Hematopoietic multipotent progenitor cell treated with erythropoietin and hydrocortisone succinate and interleukin-3 and kit ligand, for 6 days (in vitro differentiated cells): ENCODE measurements at places on chromosomes 2 and 18.

GRCh38 chr2:230296917-230297316, 30.1 kb upstream of the SP140L start:
- no peak for DNase-seq

DNA sequence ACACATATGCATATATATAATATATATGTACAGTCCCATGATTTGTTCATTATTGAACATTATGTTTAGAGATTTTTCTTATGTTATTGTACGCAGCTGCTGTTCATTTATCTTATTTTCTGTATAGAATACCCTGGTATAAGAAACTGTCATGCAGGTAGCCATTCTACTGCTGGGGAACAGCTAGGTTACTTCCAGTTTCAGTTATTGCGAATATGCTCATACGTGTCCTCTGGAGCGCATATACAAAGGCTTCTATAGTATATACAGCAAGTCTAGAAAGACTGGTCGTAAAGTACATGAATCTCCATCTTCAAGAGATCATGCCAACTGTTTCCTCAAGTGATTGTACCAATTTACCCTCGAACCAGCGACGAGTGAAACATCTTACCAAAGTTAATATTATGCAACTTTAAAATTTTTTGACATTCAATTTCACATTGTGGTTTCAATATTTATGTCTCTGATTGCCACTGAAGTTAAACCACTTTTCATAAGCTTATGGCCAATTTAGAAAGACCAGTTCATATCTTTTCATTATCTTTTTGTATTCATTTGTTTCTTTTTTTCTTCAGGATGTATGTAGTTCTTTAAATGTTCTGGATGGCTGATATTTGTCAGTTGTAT, 53.5 kb downstream of the RDH14 start:
- DNase-seq = peak; percentile 29

DNA sequence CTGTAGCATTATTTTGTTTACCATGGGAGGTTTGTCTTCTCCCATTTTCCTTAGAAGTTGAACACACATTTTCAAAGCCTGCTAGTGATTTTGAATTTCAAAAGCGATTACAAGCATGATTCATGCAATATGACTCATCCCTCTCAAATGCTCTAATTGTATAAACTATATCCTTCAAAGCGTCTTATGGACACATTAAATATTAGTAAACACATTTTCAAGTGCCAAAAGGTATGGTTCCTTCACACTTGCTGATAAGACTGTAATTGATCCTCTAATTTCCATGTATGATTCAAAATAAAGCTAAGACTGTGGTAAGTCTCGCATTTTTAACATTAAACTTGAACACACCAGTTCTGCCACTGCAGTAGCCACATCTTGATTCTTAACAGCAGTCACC, 512.9 kb downstream of the LRRTM4 start:
- DNase-seq = no peak

DNA sequence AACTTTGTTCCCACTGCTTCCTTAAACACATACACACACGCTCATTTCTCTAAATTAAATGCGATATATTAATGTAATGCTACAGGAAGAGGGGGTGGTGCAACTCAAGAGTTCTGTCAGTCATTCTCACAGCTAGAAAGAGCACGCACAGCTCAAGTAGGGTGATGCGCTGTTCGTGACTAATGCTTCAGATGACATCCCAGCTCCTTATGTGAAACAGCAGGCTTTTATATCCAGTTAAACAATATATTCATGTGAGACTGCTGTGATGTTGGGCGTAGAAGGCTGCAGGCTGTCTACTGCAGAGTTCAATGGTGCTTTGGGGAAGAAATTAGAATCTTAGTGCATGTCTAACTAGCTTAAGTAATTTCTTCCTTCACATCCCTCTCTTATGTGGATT, 912.6 kb upstream of the FSHR start:
- DNase-seq = no peak

- DNase-seq = no peak
These were observed 730.9 kb upstream of the ID2 start for GRCh38 chr2:7951001-7951400.

DNA sequence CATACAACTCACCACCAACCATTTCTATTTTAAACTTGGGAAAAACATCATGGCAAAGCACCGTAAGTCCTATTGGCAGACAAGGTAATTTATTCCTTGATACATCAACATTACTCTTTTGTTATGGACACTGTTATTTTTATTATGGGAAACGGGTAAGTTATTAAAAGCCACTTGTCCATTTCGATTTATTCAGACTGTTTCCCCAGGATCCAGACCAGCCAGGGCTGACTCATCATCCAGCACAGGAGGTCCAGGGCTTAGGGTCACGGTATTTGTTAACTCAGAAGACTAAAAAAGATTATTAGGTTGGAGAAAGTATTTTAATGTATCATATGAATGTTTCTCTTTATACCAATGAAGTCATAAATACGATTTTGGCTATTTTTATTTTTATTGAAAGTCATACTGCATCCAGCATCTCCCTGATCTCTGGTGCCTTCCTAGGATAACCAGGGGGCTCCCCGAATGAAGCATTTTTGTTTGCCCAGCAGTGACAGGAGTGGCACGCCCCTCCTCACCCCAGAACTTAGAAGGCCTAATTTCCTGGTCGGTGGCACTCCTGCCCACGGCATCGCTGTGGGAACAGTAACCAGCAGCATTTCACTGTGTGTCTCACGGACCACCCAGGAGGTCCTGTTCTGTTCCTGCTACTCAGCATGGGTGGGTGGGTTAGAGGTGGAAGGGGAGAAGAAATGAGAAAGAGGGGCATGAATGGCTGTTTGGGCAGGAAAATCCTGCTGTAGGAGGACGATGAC, 446.1 kb downstream of the EIPR1 start:
- no peak for DNase-seq

- DNase-seq = no peak
These were observed 25.4 kb upstream of the TANK start for GRCh38 chr2:161134547-161135518.

- DNase-seq = no peak
These were observed 779.5 kb upstream of the LRRTM1 start for GRCh38 chr2:81084101-81084500.

DNA sequence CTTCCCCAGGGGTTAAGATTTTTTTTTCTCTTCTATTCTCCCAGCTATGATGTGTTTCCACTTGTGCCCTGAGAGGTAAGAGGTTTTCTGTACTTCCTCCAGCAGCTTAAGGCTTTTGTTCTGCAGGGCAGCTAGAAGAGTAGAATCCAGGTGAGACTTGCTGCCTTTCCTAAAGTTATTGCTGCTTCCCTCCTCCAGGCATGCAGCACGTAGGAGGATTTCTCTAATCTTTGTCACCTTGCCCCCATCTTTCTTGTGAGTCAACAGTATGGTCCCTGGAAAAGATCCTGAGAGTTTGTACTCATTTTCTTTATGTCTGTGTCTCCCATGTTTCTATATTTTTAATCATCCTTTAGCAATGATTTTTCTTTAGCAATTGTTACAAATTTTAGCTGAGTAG, 462.2 kb downstream of the SETBP1 start:
- DNase-seq = no peak

- no peak for DNase-seq
These were observed 117.9 kb upstream of the PELI1 start for GRCh38 chr2:64262071-64262470.

GRCh38 chr2:33839791-33840190, 240.7 kb upstream of the FAM98A start:
- DNase-seq = no peak

GRCh38 chr2:121722479-121722878, 14.2 kb downstream of the NIFK start:
- DNase-seq = no peak

DNA sequence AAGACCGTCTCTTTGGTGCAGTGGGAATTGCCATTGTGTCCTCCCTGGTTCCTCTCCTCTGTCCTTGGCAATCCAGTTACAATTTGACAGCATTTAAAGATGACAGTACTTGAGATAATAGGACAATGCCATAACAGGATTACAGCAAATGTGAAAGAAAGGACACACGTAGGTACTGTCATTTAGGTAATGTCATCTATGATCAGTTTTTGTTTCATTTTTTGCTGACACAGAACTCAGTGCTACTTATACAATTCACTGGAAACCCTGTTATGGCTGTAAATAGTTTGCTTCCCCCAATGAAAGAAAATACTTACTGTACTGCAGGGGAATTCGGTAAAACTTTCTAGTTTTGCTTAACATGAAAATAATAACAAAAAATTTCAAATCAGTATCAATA, 65.2 kb downstream of the BCL11A start:
- no peak for DNase-seq

DNA sequence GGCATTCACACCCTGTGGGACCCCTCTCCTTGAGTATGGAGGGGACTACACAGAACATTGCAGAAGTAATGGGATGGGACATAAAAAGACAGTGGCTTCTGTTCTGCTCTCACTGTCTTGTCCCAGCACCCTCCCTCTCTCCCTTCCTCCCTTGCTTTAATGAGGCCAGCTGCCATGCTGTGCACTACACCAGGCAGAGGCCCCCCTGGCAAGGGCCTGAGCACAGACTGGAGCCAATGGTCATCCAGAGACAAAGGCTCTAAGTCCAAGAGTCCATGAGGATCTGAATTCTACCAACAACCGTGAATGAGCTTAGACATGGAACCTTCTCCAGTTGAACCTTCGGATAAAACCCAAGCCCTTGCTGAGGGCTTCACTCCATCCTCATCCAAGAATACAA, 263.0 kb downstream of the NDUFA10 start:
- DNase-seq = no peak

- no peak for DNase-seq
These were observed 411.0 kb upstream of the ACVR2A start for GRCh38 chr2:147433822-147434221.

- DNase-seq = no peak
These were observed 422.8 kb upstream of the HNRNPA3 start for GRCh38 chr2:176789751-176790150.

DNA sequence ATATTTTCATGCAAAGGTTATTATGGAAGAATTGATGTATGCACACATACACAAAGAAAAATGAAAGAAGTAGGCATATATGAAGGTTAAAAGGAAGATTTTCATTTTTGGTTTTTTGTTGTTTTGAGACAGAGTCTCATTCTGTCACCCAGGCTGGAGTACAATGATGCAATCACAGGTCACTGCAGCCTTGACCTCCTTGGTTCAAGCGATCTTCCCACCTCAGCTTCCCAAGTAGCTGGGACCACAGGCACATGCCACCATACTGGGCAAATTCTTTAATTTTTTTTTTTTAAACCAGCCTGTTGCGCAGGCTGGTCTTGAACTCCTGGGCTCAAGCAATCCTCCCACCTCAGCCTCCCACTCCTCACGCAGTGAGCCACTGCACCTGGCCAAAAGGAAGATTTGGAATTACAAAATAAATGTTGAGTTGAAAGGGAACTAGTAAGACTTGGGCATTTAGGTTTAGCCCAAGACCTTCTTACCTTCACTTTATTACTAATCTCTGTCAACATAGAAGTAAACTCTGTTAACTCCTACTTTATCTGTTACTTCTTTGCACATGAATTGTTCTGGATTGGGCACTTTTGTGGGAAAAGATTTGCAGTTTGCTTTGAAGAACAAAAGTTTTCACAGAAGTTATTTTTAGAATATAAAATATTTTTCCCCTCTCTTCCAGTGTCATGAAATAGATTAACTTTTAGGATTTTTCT, 31.7 kb upstream of the NBEAL1 start:
- no peak for DNase-seq

GRCh38 chr2:82344670-82345069, 2040.1 kb upstream of the LRRTM1 start:
- peak; percentile 2 for DNase-seq

DNA sequence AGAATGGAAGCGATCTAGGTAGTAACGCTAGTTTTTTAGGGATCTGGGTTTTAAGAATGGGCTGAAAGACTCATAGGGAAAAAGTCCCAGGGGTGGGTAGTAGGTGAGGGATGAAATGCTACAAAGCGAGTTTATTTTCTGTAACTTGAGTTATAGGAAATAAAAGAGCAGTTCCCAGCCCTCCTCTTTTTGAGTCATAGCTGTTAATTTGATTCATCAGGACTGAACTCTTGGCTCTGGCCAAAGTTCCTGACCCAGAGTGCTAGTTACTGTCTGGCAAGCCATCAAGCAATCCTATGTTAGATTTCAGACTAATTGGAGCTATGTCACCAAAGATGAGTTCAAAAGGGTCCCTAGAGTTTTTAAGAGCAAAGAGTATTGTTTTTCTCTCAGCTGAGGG, 17.4 kb upstream of the NOSTRIN start:
- no peak for DNase-seq

DNA sequence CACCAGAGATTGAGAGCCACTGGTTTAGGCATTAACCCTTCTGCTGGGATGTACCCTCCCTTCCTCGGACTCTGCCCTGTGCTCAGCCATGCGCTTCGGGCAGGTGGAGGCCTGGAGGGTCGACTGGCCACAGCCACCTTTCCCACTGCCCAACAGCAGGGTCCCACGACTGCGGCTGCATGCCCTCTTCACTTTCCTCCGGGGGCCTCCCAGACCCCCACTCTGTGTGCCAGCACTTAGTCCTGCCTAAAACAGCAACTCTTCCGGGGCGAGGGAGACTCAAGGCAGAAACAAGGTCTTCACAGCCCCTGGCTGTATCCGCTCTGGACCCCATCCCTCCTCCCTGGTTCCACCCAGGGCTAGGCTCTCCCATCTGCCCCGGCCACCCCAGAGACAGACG, 31.3 kb upstream of the BIN1 start:
- DNase-seq = no peak
